ENCODE measurements at places on chromosomes 13 and 19.

DNA sequence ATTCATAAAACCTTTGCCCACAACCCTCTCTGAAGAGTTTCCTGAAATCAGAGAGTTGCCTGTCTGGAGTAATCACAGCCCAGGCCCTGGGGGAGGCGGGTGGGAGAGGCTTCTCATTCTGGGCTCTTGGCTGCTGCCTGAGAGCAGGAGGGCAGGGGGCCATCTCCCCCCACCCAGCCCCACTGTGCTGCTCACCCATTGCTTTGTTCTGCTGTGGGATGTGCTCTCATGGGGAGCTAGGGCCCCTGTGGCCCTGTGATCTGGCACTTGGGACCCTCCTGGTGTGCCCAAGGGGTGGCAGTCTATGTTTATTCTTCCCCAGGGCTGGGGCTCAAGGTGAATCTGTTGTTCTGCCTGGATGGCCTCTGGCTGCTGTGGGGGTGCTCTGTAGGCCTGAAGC is 6.1 kb downstream of the KCTD15 start:
- no peak for DNase-seq

DNA sequence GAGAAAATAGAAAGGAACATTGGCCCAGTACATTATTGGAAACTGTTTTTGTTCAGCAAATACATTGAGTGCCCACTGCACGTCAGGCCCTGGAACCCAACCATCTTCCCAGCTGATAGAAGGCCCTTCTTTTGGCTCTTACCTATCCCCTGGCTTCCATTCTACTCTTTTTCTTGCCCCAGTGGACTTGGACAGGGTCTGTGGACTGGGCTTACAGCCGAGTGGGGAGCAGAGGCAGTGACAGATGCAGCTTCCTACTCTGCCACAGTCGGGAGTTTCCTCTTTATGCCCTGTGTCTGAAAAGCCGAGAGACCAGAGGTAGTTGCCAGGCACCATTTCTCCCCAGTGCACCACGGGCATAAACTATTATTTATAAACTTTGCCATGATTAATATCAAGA is 70.4 kb downstream of the ARHGAP35 start:
- DNase-seq, result no peak

- DNase-seq, result no peak
These were observed 5.7 kb downstream of the POLR1D start for GRCh38 chr13:27627380-27627779.

DNA sequence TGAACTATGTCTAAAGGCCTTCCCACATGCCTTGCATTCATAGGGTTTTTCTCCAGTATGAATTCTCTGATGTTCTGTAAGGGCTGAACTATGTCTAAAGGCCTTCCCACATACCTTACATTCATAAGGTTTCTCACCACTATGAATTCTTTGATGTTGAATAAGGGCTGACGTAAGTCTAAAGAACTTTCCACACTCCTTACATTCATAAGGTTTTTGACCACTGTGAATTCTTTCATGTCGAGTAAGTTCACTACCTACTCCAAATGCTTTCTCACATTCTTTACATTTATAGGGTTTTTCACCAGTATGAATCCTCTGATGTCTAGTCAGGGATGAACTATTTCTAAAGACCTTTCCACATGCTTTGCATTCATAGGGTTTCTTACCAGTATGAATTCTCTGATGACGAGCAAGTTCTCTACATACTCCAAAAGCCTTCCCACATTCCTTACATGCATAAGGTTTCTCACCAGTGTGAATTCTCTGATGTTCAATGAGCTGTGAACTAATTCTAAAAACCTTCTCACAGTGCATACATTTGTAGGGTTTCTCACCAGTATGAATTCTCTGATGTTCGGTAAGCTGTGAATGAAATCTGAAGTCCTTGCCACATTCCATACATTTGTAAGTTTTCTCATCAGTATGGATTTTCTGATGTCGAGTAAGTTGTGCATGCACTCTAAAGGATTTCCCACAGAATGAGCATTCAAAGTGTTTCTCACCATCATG is 19.1 kb upstream of the ZNF260 start:
- no peak for DNase-seq

DNA sequence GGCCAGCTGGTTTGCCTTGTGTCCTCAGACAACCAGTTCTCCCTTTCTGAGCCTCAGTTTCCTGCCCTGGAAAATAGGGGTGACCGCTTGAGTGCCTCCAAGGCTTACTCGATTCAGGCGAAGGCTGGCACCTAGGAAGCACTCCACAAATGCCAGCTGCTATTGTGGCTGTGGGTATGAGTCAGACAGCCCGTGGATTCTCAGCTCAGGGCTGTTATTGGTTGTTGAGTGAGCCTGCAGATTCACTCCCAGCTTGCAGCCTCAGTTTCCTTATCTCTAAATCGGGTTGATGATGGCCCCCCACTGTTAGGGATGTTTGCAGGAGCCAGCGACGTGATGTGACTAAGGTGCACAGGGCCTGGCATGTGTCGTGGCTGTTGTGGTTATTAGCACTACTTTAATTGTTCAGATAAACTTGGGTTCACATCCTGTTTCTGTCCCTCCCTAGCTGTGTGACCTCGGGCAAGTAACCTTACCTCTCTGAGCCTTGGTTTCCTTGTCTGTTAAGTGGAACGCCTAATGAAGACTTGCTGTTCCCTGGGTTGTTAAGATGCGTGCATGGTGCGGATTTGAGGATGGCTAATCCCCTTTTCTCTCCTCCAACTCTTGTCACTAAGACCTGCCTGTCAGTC is 2.4 kb downstream of the MARK4 start:
- DNase-seq, result no peak
